ENCODE measurements at places on chromosomes 3 and 15.

DNA sequence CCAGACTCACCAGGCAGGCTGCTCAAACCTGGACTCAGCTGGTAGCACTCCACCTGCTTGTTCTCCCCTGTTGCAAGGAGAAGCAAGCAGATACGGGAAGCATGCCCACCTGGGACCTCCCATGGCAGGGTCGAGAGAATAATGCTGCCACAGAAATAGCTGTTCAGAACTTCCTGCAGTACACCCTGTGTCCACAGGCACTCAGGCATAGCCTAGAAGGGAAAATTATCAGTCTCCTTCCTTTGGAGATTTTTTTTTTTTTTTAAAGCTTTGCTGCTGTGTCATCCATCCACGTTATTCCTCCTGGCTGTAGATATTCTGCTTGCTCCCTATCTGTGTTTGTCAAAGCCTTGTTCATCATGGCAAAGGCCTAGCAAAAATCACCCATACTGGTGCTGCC lies 32.7 kb upstream of the RPS17 start:
- DNase-seq, result no peak

DNA sequence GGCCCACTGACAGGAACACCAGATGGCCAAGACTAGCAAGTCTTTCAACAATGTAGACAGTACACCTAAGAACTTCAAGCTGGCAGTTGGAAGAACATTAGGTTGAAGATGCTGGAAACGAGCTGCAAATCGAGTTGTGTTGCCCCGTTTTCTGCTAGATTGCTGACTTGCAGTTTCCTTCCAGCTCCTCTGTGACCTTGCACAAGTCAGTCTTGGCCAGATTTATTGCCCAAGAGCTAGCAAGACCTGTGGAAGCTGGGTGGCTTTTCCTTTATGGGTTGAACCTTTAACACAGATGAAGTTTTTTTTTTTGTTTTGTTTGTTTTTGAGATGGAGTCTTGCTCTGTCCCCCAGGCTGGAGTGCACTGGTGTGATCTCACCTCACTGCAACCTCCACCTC lies 2.9 kb upstream of the RBM6 start:
- no peak for DNase-seq

GRCh38 chr3:34213478-34213877 lies 415.0 kb downstream of the PDCD6IP start:
- no peak for DNase-seq

DNA sequence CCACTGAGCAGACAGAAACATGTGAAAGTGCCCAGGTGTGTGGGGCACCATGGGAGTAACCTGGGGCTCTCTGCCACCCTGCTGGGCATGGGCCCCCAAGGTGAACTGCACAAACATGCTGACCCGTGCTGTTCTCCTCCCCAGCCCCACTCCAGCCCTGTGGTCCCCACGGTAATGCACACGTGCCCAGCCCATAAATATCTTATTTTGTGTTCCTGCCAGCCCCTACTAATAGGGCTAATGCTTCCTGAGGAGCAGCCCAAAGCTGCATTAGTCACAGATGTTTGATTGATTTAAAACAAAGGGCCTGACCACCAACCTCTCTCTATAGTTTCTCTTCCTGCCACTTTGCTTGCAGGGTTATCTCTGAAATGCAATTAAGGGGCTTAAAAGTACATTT lies 95.4 kb downstream of the ABHD5 start:
- DNase-seq, result no peak

GRCh38 chr15:73700041-73700842 lies 16.1 kb downstream of the CD276 start:
- peak; percentile 80 for DNase-seq

DNA sequence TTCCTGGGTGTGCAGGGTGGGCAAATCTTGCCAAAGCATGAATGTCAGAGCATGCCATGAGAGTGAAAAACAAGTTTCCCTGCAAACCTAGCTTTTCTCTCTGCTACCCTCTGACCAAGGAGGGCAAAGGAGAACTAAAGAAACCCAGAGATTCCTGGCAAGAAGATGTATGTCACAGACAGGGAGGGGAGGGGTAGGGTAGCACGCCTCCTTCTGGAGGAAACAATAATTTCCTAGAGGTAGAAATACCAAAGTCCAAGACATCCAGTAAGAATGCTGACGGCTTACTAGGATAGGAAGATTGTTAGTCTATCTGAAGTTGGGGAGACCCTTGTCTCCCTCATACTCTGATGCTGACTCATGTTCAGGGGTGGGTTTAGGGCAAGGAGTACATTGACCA lies 203.9 kb downstream of the NR1D2 start:
- DNase-seq, result no peak

DNA sequence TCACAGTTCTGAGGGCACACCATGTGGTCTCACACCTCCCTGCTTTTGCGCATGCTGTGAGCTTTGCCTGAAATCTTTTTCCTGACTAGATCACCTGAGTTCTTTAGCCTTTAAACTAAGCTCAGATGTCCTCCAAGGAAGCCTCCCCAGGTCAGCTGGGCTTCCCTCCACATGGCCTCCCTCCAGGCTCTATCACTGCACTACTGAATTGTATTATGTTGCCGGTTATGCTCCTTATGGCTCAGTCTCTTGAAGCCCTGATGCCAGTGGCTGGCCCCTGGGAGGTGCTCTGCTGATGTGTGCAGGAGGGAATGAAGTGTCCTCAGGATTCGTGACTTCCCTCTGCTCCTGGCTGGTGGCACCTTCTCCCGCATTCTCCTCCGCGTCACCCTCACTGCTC lies 93.3 kb upstream of the BLM start:
- DNase-seq, result no peak
